HFFc6 (cell line): ENCODE measurements at places on chromosomes 3 and 15.

GRCh38 chr15:88636050-88636449 is 2.8 kb upstream of the ISG20 start:
- DNase-seq, result no peak

GRCh38 chr3:23741036-23741706 is 64.6 kb upstream of the UBE2E1 start:
- DNase-seq, result no peak

- DNase-seq, result no peak
These were observed 176.0 kb downstream of the SATB1 start for GRCh38 chr3:18249126-18249525.

DNA sequence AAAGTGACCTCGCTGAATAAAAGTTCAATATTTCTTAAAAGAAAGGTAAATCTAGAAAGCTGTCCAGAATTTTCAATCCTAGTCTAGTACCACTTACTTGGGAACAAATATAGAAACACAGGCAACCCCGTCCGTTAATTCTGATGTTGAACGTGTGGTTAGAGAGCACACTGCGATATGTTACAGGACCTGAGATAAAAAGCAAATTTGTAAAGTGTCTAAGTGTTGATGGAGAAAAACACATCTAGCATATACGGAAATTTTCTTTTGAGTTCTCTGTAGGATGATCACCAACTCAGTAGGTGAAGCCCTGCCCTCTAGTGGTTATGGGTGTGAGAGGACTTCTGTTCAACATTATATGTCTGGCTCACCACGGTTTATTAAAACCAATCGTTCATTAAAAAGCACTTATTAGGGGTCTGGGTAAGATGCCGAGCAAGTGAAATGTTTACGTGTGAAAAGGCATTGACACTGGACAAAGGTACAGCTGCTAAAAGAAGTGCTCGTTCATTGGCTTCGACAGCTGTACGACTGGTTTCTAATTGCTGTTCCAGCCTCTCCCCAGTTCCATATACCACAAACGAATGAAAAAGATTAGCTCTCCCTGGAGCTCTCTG is 1.0 kb upstream of the ATP2C1 start:
- peak; percentile 69 for DNase-seq

- DNase-seq, result no peak
These were observed 9.5 kb downstream of the SLCO2A1 start for GRCh38 chr3:134020135-134020680.

DNA sequence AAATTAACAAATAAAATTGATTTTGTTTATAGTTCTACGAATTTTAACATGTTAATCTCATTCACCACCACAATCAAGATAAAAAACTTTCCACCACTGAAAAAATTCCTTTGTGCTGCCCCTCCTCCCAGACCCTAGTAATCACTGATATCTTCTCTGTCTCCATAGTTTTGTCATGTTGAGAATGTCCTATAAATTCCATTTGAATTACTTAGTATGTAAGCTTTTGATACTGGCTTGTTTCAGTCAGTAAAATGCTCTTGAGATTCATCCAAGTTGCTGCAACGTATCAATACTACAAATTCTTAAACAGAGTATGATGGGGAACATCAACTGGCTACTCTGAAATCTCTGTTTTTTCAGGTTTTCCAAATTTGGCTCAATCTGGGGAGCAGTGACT is 129.6 kb downstream of the CTNNB1 start:
- DNase-seq, result peak; percentile 17

DNA sequence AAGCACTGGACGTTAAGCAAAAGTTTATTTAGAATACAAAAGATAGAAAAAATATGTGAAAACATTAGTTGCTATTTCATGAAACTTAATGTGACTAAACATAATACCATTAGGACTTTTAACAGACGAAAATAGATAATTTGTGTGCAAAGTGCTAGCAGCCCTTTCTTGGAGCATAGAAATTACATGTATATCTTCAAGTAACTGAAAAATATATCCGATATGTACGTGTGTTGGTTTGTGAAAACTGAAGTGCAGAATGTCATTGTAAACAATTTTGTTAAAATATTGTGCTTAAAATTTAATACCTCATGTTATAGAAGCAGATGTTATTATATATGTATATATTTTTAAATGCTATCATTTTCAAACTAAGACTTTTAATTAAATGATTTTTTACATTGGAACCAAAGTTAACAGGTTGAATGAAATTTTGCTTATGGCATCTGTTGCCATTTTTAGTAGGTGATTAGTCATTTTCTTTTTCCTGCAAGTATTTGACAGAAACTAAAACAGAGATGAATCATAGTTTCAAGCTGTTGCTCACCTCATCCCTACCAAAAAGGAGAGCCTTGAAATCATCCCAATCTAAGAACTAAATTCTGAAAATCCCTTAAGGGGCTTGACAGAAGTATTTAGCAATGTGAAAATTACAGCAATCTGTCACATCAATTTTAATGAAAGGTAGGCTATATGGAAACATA is 334.8 kb downstream of the NAALADL2 start:
- peak; percentile 54 for DNase-seq

- DNase-seq, result no peak
These were observed 121.8 kb downstream of the ADAMTSL3 start for GRCh38 chr15:83775738-83776137.

DNA sequence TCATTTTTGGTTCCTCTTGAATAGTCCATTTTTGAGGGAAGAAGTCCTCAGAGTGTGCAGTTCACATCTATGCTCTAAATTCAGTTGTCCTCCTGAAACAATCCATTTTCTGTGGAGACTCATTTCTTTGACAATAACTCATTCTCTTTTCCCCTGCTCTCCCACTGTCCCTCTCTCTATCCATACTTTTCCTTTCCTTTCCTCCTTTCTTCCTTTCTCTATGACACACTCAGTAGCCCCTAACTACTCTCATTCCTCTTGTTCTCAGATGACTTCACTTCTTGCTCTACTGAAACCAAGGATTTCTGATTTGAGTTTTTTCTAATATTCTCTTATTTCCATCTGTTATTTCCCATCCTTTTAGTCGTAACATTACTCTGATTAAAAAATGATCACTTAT is 16.7 kb upstream of the MEIS2 start:
- no peak for DNase-seq

DNA sequence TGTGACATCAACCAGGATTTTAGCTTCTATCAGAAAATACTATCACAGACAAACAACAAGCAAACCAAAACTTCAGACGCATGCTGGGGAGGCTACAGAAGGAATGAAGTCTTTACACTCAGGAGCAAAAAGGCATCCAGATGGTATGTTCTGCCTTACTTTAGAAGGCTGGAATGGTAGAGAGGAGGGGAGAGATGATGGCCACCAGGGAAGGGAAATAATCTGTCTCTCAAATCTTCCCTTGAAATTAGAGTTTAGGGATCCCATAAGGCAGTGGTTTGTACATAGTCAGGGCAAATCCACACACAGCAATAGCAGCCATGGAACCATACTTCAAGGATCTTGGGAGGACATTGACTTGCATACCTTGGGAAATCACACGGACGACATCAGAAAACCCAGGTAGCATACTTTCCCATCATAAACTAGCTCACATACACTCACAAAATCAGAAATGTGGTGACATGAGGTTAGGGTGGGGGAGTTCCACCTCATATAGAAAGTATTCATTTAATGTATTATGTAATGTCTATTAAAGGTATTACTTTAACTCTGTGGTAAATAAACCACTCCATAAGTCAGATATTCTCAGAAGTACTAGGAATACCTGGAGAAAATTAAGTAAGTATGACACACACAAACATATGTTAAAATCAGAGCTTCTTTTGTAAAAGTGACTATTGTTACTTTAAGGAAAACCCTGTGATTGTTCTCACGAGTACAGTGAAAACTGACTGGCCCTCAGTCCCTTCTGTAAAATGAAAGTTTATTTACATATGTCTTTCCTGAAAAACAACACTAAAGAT is 9.4 kb downstream of the BTLA start:
- no peak for DNase-seq

DNA sequence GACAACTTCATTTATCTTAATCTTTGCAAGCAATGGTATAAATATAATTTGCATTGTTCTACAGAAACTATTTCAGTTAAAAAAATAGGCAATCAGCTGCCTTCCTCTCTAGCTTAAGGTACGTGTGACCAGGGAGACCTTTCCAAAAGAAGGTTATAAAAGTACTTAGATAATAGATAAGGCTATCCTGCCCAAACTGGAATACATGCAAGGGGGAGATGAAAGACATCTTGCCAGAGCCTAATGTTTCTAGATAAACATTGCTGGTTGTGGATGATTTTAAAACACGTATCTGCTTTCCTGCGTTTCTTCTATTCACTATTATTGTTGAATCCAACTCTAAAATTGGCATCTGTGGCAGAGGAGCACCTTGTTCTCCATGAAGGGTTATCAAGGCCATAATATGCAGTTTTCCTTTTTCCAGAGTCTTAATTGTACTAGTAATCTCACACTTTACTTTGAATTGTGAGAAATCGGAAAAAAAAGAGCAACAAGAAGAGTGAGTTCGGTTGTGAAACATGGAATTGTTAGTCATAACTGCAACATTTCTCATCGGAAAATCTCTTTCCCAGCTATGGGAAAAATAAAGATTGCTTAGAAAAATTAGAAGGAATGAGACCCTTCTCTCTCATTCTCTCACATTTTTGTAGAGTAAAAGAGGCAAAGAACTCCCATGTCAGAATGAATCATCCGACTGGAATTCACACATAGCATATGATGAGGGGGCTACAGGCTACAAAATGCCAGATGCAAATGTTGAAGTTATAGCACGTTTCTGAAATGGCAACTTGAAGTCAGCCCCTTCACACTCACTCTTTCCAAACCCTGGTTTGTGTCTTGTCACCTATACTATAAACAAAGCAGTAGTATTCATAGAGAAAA is 936.1 kb upstream of the NR2F2 start:
- no peak for DNase-seq

GRCh38 chr15:50107591-50108408 is 11.2 kb downstream of the ATP8B4 start:
- no peak for DNase-seq

- DNase-seq, result no peak
These were observed 150.9 kb upstream of the LINGO1 start for GRCh38 chr15:77783636-77784035.

DNA sequence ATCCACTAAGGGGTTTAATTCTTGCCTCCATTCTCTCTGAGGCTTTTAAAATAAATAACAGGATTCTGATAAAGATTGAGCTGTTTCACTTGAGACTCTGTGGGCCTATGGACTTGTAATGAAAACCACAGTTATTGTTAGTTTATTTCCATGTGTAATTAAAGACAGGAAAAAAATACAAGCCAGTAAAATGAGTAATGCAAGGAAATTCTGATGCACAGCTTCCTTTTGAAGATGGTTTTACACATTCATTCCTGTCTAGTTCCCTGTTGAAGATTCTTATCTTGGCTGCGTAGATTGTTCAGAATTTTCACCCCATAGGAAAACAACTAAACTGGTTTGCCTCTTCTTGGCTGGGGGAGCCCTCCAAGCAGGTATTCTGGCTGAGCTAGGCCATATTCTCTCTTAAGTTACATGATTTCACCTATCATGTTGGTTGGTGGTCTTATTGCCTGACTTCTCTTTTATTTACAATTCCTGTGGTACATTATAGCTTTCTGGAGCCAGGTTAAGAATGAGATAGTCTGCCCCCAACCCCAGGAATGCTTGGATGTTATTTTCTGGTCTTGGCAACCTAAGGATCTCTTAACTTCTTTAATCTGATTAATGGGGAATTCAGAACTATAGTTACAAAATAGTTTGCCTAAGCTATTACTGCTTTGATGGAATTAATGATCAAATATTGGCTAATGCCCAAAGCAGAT is 67.6 kb downstream of the MITF start:
- peak; percentile 92 for DNase-seq

- DNase-seq, result no peak
These were observed 72.8 kb upstream of the ANKRD34C start for GRCh38 chr15:79209690-79210089.

DNA sequence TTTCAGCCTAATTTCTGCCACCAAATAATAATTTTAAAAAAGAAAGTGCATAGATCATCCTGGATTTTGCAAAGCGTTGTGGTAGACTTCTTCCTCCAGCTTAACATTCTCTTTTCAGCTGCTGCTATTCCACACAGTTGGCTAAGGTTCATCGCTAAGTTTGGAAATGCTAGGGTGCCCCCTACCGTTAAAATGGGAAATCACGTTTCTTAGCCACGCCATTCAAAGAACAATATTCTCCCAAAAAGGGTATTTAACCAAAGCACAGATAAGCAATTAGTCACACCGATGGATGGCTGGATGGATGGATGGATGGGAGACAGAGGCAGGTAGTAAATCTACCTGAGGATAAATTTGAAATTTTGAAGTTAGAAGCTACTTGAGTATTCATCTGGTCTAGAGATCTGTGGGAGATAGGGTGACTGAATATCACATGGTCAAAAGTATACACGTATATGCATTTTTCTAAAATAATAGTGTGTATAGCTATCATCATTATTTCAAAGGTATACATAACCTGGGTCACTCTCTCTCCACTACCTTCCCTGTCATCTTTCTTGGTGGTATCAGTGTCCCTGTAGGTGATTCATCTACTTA is 67.2 kb downstream of the EFHB start:
- DNase-seq, result peak; percentile 44

DNA sequence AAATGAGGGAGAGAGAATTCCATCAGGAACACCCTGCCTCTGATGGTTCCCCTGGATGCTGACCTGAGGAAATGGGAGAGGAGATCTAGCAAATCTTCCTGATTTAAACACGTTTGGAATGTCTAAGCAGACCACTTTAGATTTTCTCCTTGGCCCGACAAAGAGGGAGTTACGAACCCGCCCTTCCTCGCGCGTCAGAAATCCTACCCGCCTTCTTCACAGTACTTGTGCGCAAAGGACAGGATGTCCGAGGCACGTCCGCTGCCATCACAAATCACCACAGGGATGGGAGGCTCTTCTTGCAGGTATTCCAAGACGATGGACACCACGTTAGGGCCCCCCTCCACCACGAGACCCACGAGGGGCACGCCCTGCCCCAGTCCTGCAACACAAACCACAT is 38.6 kb downstream of the TRPM1 start:
- no peak for DNase-seq

DNA sequence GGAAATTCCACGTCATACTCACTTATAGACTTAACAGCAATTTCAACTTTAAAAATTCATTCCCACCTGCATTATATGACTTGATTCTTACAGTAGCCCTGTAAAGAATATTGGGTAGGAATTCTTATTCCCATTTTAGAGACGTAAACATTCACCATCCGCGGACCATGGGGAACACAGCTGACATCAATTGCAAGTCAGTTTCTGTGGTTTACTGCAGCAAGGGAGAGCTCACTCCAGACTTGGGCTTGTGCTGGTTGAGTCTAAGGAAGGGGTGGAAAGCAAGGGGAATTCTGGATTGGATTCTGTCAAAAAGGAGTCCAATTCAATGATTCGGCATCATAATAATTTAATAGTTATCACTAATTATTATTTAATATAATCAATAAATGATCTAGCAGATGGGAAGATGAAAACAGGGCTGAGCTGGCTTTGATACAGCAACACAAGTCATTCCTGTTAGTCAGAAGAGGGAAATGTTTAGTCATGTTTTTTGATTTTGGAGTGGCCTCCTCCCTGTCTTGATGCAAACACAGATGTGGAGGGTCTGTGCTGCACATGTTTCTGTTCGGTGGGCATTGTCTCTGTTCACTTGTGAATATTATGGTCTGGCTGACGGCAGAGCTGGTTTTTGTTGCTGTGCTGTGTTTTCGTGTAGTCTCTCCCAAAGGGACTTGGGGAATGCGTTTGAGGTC is 9.7 kb downstream of the LIPC start:
- peak; percentile 63 for DNase-seq

- DNase-seq, result no peak
These were observed 195.7 kb downstream of the STT3B start for GRCh38 chr3:31728403-31728802.
